ENCODE measurements at places on chromosomes 4 and X. TPM values are rescaled to one million over a fixed set of nuclear protein-coding genes. Genes with fewer than 3 reads are reported as not detected.

Gene MSANTD1
- total RNA-seq, result 1.4 TPM

Gene RIPPLY1
- 0.21 TPM for total RNA-seq

DNA sequence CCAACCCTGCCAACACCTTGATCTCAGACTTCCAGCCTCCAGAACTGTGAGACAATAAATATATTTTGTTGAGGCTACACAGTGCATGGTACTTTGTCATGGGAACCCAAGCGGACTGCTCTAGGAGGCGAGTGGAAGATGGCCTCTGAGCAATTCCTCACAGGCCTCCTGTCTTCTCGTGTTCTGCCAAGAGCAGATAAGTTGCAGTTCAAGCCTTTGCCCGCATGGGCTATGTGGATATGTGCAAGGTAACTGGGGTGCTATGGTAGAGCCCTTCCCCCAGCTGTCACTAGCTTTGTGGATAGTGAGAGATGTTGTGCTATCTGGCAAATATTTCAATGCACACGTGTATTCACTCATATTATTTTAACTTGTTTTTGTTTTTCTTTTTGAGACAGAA, 156.0 kb upstream of the BCOR start:
- H3K4me3 ChIP-seq, result no peak overlapping the region
- DNase-seq, result no peak
- H3K36me3 ChIP-seq, result no peaks in the 10 kb centered on the region

GRCh38 chr4:125507141-125507540, 192.4 kb downstream of the FAT4 start:
- no peak overlapping the region for H3K4me3 ChIP-seq
- no peaks in the 10 kb centered on the region for H3K27me3 ChIP-seq
- H3K4me1 ChIP-seq, result no peaks in the 10 kb centered on the region
- no peaks in the 10 kb centered on the region for H3K36me3 ChIP-seq

DNA sequence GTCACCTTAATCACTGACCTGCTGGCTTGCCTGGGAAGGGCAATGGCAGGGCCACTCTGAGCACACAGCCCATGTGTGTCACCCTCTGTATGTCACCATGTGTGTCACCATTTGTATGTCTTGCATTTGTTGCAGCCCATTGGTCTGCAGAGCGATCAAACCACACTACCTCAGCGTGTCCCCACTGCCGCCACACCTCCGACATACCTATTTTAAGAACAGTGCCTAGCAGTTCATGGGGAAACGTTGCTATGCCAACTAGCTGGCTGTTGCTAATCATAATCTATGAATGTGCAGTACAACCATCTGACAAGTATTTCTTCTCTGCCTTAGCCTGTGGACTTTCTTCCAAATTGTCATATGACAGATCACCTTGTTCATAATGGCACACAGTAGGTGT, 8.0 kb upstream of the CRMP1 start:
- peaks cover 43% of the 10 kb centered on the region for H3K27me3 ChIP-seq
- H3K4me1 ChIP-seq, result no peaks in the 10 kb centered on the region
- no peaks in the 10 kb centered on the region for H3K36me3 ChIP-seq
- no peak overlapping the region for H3K27ac ChIP-seq
- H3K4me3 ChIP-seq, result no peak overlapping the region

Gene GYPB
- not detected for total RNA-seq

Gene CT45A1
- total RNA-seq, result not detected

Gene GABRG1
- not detected for total RNA-seq

GRCh38 chrX:72569786-72570185, 2.9 kb downstream of the HDAC8 start:
- no peaks in the 10 kb centered on the region for H3K27me3 ChIP-seq
- H3K36me3 ChIP-seq, result peaks cover 3% of the 10 kb centered on the region
- no peak overlapping the region for H3K4me3 ChIP-seq
- no peaks in the 10 kb centered on the region for H3K4me1 ChIP-seq

GRCh38 chr4:151175233-151175632, 75.8 kb downstream of the RPS3A start:
- no peaks in the 10 kb centered on the region for H3K36me3 ChIP-seq
- H3K27ac ChIP-seq, result no peak overlapping the region
- H3K4me3 ChIP-seq, result no peak overlapping the region
- peaks cover 10% of the 10 kb centered on the region for H3K4me1 ChIP-seq
- DNase-seq, result no peak

Gene TMPRSS11D
- total RNA-seq, result not detected

Gene PPARGC1A
- 23.9 TPM for total RNA-seq
